ENCODE measurements at places on chromosomes 11 and 22. TPM values are rescaled to one million over a fixed set of nuclear protein-coding genes. Genes with fewer than 3 reads are reported as not detected.

DNA sequence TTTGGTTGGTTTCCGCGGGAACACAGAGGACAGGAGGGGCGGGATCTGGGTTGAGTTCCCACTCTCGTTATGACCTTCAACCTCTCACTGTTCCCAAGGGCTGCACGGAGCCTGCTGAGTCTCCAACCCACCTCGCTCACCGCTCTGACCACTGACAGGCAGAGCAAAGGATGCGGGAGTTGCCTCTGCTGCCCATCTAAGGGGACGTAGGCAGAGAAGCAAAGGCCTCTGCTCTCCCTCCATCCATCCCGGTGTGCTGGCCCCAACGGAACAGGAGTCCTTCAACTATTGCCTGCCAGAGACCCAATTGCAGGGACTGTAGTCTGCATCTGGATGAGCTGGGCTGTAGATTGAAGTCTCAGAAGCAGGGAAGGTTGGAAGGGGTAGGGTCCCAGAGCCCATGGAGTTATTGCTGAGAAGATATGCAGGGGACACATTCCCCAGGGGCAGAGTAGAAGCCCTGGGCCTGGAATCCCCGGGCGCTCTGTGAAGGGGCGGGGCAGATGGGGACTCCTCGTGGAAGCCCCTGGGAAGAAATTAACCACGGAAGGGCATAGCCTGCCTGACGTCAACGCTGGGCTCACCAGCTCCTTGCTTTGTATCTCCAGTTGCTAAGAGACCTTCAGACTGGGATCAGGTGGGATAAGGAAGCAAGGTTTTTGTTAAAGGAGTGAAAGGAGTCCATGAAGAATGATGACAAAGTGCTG is 12.7 kb upstream of the FXYD2 start:
- DNase-seq, result peak; percentile 47

TUBGCP6 gene
- 39.5 TPM for total RNA-seq

DNA sequence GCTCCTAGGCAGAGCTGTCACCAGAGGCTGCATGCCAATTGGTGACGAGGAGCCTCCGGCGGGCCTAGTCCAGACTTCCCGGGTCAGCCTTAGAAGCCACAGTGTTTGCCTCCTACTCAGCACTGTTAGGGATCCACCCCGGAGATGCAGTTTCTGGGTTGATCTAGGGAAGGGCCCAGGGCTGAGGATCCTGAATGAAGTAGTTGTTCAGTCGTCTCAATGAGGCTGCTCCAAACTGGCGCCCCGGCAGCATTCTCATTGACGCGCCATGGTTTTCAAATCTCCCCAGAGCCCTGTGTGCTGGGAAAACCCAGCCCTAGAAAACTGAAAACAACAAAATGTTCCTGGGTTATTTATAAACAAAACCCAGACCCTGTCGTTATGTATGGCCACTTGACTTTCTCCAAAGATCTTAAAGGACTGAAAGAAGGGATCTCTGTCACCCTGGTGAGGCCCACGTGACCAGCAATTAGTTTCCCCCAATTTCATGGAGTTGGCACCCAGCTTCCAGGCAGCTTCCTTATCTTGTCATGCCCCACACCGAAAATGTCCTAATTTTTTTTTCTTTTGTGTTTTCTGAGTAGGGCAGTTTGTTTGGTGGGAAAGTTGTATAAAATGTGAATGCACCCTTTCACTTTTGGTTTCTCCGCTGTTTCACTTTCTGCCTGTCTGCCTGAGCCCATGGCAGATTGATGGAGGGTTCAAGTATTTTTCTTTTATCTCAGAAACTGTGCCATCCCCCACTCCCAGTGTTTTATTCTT is 2.0 kb upstream of the EHD1 start:
- DNase-seq, result no peak

DNA sequence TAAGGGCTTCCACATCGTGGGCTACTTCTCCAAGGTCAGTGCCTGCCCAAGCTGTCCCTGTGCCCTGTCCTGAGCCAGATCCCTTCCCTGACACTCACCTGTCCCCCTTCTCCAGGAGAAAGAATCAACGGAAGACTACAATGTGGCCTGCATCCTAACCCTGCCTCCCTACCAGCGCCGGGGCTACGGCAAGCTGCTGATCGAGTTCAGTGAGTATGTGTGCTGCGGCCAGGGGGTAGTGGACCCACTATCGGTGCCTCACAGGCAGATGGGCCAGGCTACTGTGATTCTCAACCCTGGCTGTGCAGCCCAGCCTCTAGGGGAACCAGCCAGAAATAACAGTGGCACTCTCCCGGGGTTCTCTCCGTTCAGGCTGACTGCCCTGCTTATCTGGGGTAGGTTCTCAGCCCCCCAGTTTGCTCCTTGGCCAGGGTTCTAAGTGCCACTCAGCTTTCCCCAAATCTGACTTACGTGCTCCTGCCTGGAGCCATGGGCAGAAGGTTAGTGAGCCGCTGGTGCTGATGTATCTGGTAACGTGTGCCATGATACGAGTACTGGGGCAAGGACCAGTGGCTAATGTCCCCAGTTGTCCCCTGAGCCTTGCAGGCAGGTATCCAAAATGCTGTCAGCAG is 3.7 kb downstream of the RNASEH2C start:
- DNase-seq, result no peak

- peak; percentile 70 for DNase-seq
Measured at GRCh38 chr11:65786008-65786785, 666 bp upstream of the OVOL1 start.

DNA sequence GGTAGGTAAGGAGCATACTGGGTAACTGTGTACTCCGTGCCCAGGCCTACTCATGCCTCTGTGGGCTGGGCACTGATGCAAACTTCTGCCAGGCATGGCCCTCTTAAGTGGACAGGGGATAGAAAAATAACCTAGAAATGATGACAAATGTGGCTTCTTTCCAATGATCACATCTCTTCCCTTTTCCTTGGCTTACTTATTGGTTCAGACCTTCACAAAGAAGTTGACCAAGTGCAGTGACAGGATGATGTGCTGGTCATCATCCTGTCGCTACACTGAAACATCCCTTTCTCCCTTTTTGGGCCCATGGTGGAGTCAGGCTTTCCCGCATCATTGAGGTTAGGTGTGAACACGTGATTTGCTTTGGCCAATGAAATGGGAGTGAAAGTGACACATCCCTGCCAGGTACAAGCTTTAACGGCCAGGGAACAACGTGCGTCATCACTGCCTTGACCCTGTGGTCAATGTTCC is 31.8 kb upstream of the APOBEC3A start:
- DNase-seq, result no peak

DNA sequence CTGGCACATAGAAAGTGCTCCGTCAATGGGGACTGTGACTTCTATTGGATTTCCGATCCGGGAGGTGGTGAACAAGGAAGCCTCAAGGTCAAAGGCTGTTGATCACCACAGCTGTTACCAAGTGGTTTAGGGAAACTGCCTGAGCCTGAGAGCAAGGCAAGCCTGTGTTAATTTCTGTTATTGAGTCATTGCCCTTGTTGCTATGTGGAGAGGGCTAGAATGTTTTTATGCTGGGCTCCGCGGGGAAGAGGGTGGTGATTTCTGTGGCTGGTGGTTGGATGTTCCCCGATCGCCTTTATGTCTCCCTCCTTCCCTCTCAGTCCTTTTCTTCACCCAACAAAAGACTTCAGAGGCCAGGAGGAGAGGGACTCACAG is 108.5 kb upstream of the ALX4 start:
- DNase-seq, result peak; percentile 7

- DNase-seq, result no peak
Measured at GRCh38 chr11:62958547-62959421, 26.0 kb downstream of the SLC22A6 start.

MS4A7 gene
- not detected for total RNA-seq

- DNase-seq, result peak; percentile 70
Measured at GRCh38 chr22:17786435-17787161, 12.3 kb upstream of the BID start.

- DNase-seq, result no peak
Measured at GRCh38 chr11:102196351-102196750, 86.1 kb downstream of the YAP1 start.

- peak; percentile 89 for DNase-seq
Measured at GRCh38 chr22:32622004-32622743, 147.6 kb downstream of the FBXO7 start.

- DNase-seq, result peak; percentile 68
Measured at GRCh38 chr11:76624500-76625379, 45.8 kb downstream of the LRRC32 start.

DNA sequence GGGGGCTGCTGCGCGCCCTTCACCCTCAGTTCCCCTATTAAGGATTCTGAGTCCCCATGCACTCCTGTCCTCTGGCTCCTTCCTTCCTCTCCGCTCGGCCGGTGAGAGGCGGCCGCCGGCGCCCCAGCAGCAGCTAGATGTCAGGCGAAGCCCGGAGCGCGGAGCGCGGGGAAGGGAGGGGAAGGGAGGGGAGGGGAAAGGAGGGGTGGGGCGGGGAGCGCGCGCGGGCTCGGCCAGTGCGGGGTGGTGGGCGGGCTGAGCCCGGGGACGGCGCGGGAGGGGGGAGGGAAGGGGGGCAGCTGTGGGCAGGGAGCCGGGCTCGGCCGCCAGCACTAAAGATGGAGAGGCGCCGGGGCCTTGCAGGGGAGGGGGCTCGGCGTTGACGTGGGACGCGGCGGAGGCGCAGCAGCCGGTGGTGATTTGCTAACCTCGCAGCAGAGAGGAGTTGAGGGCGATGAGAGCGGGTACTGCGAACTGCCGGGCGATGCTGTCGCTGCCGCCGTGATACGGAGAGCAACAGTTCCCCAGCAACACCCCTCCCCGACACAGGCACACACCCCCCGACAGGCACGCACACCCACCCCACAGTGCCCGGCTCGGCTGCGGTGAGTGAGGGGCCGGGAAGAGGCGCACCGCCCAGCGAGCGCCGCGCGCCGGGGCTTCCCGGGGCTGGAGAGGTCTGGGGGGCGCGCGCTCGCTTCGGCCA is at the start of gene ZBTB16:
Gene ZBTB16 (plus strand): TSS at position 434 of the 706 bp plus-strand sequence. CDS start 3,590 bp downstream, outside the sequence.
- DNase-seq, result peak; percentile 90

DNA sequence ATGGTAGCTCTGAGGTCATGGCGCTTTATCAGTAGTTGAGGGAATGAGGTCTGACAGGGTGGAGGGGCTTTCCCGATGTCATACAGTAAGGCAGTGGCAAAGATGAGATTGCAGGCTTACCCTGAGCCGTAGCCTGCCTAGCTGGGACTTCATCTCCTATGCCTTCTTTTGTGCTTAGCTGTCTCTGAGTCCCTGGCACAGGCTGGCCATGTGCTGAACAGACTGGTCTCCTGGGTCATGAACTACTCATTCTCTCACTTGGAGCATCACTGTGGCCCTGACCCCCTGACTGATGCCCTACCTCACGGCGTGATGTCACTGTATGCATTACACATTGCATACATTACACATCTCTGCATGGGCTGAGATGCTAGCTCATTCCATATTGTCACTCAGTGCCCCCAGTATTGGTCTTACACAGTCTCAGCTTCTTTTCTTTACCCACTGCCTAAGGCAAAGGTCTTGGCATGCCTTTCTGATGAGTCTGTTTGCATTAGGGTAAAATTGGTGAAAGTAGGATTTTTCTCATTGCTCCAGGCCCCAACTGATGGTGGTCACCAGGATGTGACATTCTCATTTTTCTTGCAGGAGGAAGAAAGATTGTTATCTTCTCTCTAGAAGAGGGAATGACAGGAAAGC is 389.4 kb upstream of the CADM1 start:
- DNase-seq, result no peak

GRCh38 chr11:117819096-117820040 is 5.2 kb downstream of the FXYD2 start:
- peak; percentile 97 for DNase-seq

DNA sequence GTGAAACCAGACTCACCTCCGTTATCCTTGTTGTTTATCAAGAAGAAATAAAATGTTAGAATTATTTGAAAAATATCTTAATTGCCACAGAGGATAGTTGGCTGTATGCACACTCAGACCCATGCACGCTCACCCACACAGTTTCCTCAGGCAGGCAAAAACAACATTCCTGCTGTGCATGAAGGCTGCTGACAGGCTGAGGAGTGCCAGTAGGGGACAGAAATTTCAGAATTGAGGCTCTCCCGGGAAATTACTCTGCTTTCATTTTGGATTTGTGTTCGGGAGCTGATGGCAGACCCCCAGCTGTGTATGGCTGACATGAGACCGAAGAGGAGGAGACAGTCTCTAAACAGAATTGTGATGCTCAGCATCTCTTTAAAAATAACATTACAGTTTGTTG is 87.5 kb downstream of the AMOTL1 start:
- no peak for DNase-seq

- DNase-seq, result no peak
Measured at GRCh38 chr11:35647421-35648093, 15.0 kb upstream of the TRIM44 start.

TBX1 gene
- not detected for total RNA-seq

ACRV1 gene
- 0.37 TPM for total RNA-seq

DNA sequence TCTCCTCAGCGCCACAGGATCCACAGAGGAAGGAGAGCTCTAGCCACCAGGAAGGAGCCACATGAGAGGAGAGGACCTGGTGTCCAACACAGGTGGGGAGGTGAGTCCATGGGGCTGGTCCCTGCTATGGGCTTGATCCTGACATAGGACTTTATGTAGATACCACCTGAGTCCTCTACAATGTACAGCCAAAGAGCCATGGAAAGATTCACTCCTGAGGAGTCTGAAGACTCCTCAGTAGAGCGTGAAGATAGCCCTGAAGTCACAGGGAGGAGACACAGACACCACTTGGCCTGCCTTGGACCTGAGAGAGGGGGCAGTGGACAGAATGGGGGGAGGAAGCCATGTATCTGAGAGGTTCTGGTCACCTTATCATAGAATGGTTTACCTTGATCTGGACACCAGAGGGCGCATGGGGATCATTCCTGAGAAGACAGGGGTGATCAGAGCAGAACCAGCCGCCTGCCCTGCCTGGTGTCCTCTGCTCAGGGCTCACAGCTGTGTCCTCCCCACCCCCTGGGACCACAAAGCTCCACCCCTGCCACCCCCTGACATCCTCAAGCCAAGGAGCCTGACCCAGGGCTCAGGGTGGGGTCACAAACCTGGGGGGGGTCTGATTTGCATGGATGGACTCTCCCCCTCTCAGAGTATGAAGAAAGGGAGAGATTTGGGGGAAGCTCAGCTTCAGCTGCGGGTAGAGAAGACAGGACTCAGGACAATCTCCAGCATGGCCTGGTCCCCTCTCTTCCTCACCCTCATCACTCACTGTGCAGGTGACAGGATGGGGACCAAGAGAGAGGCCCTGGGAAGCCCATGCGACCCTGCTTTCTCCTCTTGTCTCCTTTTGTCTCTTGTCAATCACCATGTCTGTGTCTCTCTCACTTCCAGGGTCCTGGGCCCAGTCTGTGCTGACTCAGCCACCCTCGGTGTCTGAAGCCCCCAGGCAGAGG is 77.0 kb downstream of the ZNF280B start:
- DNase-seq, result peak; percentile 90

DNA sequence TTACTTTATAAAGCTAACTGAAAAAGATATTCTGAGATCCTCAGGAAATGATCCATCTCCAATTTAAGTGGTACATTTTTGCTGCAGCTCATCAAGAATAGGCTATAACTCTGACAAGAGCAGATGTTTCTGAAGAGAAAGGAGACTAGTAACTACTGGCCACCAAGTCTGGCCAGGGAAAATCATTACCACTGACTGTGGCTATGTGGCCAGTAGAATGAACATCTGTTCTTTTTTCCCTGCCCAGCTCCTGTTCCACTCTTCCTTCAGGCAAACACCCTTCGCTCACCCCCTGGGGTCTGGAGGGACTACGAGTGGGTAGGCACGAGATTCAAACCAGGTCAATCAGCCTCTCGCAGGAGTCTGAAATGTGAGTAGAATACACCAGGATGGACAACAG is 23.9 kb downstream of the TMEM123 start:
- DNase-seq, result no peak

- DNase-seq, result peak; percentile 88
Measured at GRCh38 chr22:36546092-36546804, 17.3 kb upstream of the EIF3D start.

Data from endodermal cell (in vitro differentiated cells).